MG63 (cell line): ENCODE measurements at places on chromosomes 7 and 10. TPM values are rescaled to one million over a fixed set of nuclear protein-coding genes. Genes with fewer than 3 reads are reported as not detected.

Gene IGFBP3
- 224 and 281 TPM in 2 replicates for total RNA-seq

Gene CXCL12
- 16.5 and 18.6 TPM in 2 replicates for total RNA-seq

Gene CDH23
- 0.07 TPM in 1 of 2 replicates, not detected in the other for total RNA-seq

Gene PMPCB
- total RNA-seq, result 44.3 and 56.3 TPM in 2 replicates

Gene TMEM184A
- total RNA-seq, result not detected in 2 replicates

Gene ACHE
- not detected in 2 replicates for total RNA-seq
